Renal cortical epithelial cell (primary cell): ENCODE measurements at places on chromosomes 5 and 9. TPM values are rescaled to one million over a fixed set of nuclear protein-coding genes. Genes with fewer than 3 reads are reported as not detected.

Gene CA9
- 6.8 and 6.9 TPM in 2 replicates for total RNA-seq

Gene DMXL1
- total RNA-seq: 45.5 and 57.0 TPM in 2 replicates

Gene SERINC5
- total RNA-seq: 8.7 and 23.7 TPM in 2 replicates

Gene ANKH
- 3.6 and 4.7 TPM in 2 replicates for total RNA-seq

Gene RNF130
- total RNA-seq: 29.7 and 58.5 TPM in 2 replicates

Gene FCHSD1
- total RNA-seq: 28.9 and 34.2 TPM in 2 replicates

Gene PRDM9
- not detected in 2 replicates for total RNA-seq

Gene DEPDC1B
- total RNA-seq: 5.7 and 17.9 TPM in 2 replicates

Gene CSF2
- 0.60 and 217 TPM in 2 replicates for total RNA-seq

Gene GFRA3
- not detected in 2 replicates for total RNA-seq

Gene PTPRD
- 38.2 and 85.4 TPM in 2 replicates for total RNA-seq

Gene AIF1L
- total RNA-seq: 322 and 450 TPM in 2 replicates

Gene CTSV
- 3.5 and 9.4 TPM in 2 replicates for total RNA-seq

Gene SELENOP
- 12.9 and 65.8 TPM in 2 replicates for total RNA-seq

Gene SPATA31A3
- not detected in 2 replicates for total RNA-seq

Gene TMEM215
- not detected in 2 replicates for total RNA-seq

Gene MSX2
- 0.69 and 1.1 TPM in 2 replicates for total RNA-seq

Gene DND1
- total RNA-seq: 0.35 and 0.55 TPM in 2 replicates

Gene C5orf52
- not detected in 2 replicates for total RNA-seq

Gene PCDHB5
- total RNA-seq: 0.35 and 10.0 TPM in 2 replicates

Gene ASTN2
- total RNA-seq: 10.8 and 42.2 TPM in 2 replicates

Gene CNTNAP3
- total RNA-seq: 1.9 and 2.2 TPM in 2 replicates

Gene HSD17B3
- total RNA-seq: 0.10 TPM in 1 of 2 replicates, not detected in the other

Gene ALAD
- 6.3 and 34.0 TPM in 2 replicates for total RNA-seq

Gene SH3RF2
- 7.6 and 8.1 TPM in 2 replicates for total RNA-seq

Gene CYLC2
- total RNA-seq: not detected in 2 replicates

Gene FBXL7
- total RNA-seq: 1.7 TPM in 1 of 2 replicates, not detected in the other

Gene PSD2
- 0.05 TPM in 1 of 2 replicates, not detected in the other for total RNA-seq

Gene SLC1A3
- 0.87 and 1.7 TPM in 2 replicates for total RNA-seq

Gene SPAG8
- 0.80 TPM in 1 of 2 replicates, not detected in the other for total RNA-seq

Gene VAV2
- 20.8 and 52.0 TPM in 2 replicates for total RNA-seq

Gene PCDHA9
- total RNA-seq: 0.99 TPM in 1 of 2 replicates, not detected in the other

Gene EPB41L4A
- total RNA-seq: 18.1 and 26.1 TPM in 2 replicates

Gene ABO
- 0.17 and 4.5 TPM in 2 replicates for total RNA-seq
